ENCODE measurements at places on chromosomes 2 and 18.

DNA sequence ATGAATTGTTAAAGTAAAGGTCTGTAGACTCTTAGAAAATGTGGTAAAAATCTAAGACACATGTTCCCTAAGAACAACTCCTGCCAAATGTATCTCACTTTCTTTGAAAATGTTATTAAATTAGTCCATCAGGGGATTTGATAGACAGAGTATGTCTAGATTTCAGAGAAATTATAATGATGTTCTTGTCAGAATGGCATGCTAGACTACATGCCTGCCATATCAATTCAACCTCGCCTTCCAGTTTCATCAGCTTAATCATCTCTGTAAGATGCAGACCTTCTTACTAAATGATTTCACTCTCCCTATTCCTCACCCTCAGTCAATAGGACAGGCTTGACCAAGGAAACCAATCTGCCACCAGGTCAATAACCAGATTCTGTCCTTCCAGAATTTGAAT lies 368.4 kb downstream of the TXNL1 start:
- no peak for DNase-seq

DNA sequence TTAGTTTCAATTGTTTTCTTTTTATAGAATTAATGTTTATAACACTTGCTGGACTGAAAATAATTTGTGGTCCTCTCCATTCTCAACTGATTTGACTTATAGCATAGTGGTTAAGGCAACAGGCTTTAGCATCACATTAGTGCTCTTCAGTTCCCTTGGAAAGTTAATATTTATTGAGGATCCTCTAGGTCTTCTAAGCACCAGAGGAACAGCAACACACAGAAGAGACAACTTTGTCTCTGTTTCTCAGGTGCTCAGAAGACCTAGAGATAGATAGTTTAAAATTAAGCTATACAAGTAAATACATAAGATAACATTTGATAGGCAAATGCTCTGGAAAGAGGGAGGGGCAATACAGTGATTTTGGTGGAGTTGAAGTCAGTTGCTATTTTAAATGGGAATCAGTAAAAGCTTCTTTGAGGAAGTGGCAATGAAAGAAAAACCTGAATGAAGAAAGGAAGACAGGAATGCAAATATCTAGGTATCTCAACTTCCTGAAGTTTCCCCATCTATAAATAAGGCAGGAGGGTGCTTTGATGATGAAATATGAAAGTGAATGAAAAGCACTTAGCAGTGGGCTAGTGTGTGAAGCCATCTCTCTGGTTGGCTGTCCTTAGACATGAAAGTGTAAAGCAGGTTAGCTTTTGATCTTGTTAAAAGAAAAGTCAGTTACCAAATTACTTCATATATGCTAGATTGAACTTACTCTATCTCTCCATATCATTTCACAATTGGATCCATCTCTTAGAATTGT lies 7.9 kb downstream of the NEUROD1 start:
- no peak for DNase-seq

- no peak for DNase-seq
Observed at GRCh38 chr2:28231110-28231631, 161.5 kb upstream of the FOSL2 start.

GRCh38 chr2:162908567-162908966 lies 70.0 kb upstream of the KCNH7 start:
- no peak for DNase-seq

DNA sequence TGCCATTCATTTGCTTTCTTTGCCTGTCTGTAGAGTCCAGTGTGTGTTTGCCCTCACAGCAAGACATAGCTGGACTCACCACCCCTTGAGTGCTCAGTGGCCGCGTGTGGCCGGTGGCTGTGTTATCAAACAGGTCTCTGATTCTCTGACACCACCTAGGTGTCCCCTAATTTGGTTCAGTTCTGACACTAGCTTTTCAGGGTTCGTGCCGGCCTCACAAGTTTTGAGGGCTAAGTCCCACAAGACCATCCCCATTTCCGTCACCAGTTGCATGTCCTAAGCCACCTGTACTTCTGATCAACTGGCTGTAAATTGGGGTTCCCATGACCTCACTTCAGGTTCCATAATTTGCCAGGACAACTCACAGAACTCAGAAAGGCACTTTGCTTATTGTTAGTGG lies 23.5 kb downstream of the NCK2 start:
- no peak for DNase-seq

DNA sequence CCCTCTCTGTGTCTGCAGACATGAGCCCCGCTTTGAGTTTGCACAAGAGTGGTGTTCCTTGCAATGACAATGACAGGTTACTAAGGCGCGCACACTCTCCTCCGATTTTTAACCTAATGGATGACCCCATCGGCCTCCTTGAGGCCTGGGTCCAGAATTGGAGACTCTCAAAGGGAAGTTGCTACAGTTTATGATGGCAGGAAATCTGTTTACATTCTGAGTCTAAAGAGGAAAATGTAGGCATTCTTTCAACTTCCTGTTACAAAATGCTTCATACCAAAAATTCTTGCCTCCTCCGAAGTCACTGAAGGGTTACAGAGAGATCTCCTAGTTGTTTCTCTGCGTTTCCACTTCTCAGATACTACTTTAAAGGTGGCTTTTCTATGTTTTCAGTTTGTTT lies 225.3 kb upstream of the AGAP1 start:
- DNase-seq, result no peak

DNA sequence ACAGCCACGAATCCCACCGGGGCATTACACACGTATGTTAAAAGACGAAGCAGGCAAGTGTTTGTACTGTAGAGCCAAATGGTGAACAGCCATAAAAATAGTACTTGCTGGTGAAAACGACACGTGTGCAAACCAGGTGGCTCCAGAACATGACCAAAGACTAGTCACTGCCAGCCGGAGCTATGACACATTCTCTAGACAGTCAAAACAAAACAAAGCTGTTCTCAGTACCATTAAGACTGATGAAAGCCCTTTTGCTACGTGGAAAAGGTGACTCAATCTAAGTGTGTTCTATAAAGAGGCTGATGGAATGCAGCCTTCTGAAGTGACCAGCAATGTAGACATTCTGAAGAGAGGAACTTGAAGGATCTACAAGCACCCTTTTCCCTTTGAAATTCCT lies 367.7 kb upstream of the NETO1 start:
- peak; percentile 11 for DNase-seq

DNA sequence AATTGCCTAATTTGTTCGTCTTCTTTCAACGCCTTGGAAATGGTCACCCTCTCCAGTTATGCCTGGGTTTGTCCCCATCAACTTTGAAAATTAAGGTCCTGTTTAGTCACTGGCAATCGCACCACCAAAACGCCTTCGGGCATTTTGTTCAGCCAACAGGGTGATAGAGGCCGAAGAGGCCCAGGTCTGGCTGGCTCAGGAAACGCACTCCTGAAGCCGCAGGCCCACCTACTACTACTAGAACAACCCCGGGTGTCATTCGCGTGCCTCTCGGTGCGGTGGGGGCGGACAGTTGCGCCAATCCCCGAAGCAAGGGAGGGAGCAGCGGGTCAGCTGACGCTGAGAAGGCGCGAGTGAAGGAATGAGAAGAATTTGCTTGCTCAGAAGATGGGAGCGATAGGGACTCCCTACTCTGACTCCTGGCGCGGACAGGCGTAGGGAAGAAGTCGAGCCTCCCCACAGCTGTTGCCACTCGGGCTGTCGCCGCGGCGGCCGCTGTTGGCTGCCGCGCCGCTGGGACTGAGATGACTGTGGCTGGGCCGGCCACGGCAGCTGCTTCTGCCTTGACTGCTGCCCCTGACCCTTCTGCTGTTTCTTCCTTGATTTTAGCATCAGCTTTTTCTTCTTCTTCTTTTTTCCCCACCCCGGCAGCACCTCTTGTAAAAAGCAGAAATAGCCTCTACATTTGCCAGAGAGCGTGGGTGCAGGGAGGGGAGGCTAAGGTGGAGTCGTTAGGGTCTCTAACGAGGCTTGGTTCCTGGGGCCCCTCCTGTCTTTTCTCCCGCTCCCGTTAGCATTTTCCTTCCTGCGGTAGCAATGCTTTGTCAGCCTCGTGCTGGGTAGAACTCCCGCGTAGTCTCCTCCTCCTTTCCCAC lies 387.6 kb downstream of the FIGN start:
- no peak for DNase-seq

- no peak for DNase-seq
Observed at GRCh38 chr2:215493376-215493775, 57.5 kb upstream of the FN1 start.

- no peak for DNase-seq
Observed at GRCh38 chr2:152236191-152236925, 60.8 kb upstream of the STAM2 start.

DNA sequence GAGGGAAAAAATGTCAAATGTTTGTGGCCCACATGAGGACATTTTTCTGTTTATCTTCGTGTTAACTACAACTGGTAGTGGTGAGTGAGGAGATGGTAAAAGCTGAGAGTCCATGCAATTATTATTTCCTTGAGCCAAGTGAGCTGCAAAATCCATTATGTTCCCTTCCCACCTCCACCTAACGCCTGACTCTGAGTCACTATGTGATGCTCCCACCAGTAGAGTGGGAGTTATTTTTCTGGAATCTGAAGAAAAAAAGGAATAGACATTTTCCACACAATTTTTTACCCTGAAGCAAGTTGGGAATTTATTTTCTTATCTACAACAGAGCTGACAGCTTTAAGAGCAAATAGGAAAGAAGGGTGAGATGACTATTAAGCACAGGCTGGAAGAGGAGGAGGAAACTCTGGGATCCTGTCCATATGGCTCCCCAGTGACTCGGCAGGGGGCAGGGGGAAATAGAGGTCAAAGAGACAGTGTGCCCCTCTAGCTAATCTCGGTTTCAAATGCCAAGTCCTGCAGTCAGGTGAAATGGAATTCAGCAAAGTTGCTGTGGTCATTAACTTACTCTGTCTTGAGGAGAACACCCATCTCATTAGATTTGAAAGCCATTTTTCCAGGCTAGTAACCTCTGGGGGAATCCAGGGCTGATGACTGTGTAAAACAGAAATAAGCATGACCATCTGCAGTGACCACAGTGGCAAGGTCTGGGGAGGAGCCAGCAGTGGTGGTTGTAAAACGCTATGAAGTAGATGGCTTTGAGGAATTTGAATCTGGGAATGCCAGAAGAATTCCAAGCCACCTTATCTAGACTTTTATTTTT lies 463.9 kb downstream of the STK39 start:
- DNase-seq, result no peak

- DNase-seq, result no peak
Observed at GRCh38 chr2:128535953-128536352, 217.3 kb upstream of the HS6ST1 start.

GRCh38 chr2:45344502-45344901 lies 266.6 kb downstream of the SRBD1 start:
- no peak for DNase-seq

DNA sequence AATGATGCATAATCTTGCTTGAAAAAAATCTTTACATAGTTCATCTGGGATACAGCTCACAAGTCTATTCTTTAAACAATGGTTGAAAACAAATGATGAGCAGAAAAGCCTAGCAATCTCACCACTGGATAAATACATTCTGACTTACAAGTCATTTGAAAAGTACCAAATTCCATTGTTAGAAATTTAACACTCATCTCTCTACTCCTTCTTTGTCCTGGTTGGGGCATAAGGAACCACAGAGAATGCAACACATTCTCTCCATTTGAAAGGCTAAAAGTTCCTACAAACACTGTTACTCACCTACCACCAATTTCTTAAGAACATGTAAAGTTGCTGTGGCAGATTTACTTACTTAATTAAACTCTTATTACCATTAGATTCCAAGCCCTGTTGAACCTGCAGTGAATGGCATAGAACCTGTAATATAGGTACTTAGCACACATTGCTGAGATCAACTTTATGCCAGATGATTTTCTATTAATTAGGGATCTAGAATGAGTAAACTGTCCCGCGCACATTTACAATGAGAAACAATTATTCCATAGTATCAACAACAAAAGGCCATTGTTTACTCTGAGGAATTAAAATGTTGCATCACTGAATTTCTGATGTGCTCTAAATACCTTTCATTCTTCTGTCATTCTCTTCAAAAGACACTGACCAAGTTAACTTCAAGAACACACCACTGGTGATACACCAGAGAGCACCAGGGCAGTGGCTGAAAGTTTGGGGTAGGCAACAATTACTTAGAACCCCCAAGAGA lies 69.6 kb downstream of the CABYR start:
- DNase-seq, result no peak

DNA sequence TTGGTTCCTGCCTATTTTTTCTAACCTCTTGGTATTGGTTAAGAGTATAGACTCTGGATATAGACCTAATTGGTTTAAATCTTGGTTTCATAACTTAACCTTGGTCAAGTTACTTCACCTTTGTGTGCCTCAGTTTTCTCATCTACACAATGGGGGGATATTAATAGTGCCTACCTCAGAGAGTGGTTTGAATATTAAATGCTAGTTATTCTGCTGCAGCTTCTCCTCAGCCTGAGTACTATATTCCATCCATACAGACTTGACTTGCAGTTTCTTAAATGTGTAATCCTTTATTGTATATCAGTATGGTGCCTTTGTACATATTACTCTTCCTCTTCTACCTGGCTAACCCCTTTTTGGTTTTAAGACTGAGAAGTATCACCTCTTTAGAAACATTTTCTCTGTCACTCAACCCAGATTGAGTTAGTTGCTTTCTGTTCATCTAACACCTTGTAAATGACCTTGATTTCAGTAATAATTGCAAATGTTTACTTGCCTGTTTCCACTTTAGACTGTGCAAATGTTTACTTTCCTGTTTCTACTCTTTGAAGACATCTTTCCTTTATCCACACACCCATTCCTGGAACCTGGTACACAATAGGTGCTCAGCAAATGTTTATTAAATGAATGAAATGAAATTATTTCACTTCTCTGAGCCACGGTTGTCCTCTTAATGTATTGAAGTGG lies 6.6 kb downstream of the ACVR2A start:
- no peak for DNase-seq

DNA sequence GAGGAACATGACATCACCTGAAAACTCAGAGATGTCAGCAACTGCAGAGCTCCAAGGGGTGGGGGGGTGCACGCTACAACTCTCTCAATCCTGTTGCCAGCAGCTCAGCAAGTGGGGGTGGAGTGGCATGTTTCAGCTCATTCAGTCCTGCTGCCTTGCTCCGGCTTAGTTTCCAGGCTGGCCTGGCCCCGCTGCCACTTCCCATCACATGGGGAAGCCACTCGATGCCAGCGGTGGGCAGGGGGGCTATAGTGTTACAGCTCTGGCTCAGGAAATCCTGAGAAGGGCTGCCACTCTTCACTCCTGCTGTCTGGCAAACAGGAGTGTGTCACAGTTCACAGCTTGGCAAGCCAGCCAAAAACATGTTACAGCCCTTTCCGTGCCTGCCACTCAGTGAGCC lies 356.5 kb upstream of the GULP1 start:
- DNase-seq, result no peak

DNA sequence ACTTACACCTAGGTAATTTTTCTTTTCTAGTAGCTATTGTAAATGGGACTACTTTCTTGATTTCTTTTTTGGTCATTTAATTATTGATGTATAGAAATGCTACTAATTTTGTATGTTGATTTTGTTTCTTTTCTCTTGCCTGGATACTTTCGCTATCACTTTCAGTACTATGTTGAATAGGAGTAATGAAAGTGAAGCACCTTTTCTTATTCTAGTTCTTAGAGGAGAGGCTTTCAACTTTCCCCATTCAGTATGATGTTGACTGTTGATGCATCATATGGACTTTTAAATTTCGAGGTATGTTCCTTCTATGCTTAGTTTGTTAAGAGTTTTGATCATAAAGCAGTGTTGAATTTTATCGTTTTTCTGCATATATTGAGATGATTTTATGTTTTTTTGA lies 142.5 kb downstream of the CDH19 start:
- no peak for DNase-seq
